ENCODE measurements at places on chromosomes 16 and 17. TPM values are rescaled to one million over a fixed set of nuclear protein-coding genes. Genes with fewer than 3 reads are reported as not detected.

DNA sequence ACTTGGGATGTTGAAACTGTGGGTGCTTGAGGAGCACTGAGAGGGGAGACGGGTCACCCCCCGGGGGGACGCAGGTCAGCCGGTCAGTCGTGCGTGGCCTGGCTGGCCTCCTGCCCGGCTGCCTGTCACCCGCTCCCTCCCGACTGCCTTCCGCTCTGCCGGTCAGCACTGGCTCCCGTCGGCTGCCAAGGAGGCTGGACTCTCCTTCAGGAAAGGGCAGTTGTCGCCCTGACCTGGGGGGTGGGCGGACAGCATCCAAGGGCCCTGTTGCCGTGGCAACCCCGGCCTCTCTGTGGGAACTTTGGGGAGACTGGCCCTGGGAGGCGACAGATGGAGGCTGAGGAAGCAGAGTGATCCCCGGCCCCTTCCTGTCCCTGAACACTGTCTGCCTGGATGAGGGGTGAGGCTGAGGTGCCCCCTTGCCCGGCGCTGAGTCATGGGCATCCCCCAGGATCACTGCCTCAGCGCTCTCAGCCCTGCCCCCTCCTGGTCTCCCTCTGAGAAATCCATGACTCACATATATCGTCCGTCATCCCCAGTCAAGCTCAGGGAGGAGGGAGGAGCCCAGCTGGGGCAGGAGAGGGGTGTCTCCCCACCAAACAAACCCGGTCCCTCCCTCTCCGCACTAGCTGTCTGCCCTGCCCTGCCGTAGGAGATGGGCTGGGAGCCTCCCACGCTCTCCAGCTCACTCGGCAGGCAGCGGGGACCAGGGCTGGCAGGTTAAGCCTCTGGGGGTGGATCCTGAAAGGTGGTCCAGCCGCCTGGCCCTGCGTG, at the start of gene ADGRG1:
Gene ADGRG1, plus strand, starts transcription at position 623 of the 774 bp plus-strand sequence. CDS start 21,658 bp downstream, outside the sequence.
- H3K4me1 ChIP-seq = no peaks in the 10 kb centered on the region
- no peak within 1 kb of the TSS for H3K27ac ChIP-seq
- DNase-seq = no peak
- H3K4me3 ChIP-seq = peak within 1 kb of the TSS; percentile 26
- no peaks in the 10 kb centered on the region for H3K36me3 ChIP-seq

Gene FOXC2
- total RNA-seq = not detected

- H3K36me3 ChIP-seq = no peaks in the 10 kb centered on the region
- no peaks in the 10 kb centered on the region for H3K27me3 ChIP-seq
- DNase-seq = no peak
- no peak overlapping the region for H3K27ac ChIP-seq
- no peaks in the 10 kb centered on the region for H3K4me1 ChIP-seq
Observed at GRCh38 chr17:51107778-51108177, 12.9 kb downstream of the SPAG9 start.

- DNase-seq = no peak
- no peaks in the 10 kb centered on the region for H3K36me3 ChIP-seq
- peak overlapping the region; percentile 65 for H3K27ac ChIP-seq
- H3K4me3 ChIP-seq = peak overlapping the region; percentile 83
- no peaks in the 10 kb centered on the region for H3K27me3 ChIP-seq
Observed at GRCh38 chr17:18362698-18363100, 651 bp downstream of the SHMT1 start.

DNA sequence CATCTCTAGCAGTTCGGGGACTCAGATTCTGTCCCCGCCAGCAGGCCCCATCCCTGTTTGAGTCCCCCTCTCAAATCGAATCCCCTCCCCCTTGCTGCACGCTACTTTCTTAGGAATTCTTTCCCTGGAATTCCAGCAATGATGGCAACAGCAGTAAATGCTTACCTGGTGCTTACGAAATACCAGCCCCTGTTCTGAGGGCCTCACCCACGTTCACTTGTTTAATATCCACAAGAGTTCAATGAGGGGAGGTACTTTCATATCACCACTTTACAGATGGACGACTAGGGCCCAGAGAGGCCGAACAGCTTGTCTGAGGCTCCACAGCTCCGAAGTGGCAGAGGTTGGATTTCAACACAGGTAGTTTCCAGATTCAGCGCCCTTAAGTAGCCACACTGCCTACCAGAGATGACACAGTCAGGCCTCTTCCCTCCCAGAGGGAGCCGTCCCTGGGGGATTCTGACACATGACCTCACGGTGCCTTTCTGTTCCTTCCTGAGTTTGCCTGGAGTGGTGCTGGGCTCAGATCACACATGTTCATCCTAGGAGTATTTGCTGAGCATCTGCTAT, 120.7 kb upstream of the GSE1 start:
- no peaks in the 10 kb centered on the region for H3K27me3 ChIP-seq
- no peak overlapping the region for H3K27ac ChIP-seq
- H3K4me3 ChIP-seq = no peak overlapping the region
- H3K4me1 ChIP-seq = no peaks in the 10 kb centered on the region

DNA sequence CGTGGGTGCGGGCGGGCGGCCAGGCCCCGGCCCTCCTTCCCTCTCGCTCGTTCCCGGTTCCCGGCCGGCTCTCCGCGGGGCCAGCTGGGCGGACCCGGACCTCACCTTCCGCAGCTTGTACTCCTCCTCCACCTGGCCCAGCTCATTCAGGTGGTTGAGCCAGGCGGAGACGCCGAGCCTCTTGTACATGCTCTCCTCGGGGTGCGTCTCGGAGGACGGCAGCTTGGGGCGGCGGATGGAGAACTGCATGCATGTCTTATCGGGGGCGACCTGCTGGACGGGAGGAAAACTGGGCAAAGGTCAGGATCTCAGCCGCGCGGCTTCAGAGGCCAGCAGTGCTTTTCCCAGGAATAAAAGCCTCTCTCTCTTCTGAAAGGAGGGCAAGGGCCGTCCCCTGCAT, 85.4 kb downstream of the TBC1D16 start:
- no peak for DNase-seq
- H3K27ac ChIP-seq = no peak overlapping the region
- no peaks in the 10 kb centered on the region for H3K4me1 ChIP-seq
- no peak overlapping the region for H3K4me3 ChIP-seq
- no peaks in the 10 kb centered on the region for H3K27me3 ChIP-seq

Gene TMEM132E
- 0.19 TPM for total RNA-seq

DNA sequence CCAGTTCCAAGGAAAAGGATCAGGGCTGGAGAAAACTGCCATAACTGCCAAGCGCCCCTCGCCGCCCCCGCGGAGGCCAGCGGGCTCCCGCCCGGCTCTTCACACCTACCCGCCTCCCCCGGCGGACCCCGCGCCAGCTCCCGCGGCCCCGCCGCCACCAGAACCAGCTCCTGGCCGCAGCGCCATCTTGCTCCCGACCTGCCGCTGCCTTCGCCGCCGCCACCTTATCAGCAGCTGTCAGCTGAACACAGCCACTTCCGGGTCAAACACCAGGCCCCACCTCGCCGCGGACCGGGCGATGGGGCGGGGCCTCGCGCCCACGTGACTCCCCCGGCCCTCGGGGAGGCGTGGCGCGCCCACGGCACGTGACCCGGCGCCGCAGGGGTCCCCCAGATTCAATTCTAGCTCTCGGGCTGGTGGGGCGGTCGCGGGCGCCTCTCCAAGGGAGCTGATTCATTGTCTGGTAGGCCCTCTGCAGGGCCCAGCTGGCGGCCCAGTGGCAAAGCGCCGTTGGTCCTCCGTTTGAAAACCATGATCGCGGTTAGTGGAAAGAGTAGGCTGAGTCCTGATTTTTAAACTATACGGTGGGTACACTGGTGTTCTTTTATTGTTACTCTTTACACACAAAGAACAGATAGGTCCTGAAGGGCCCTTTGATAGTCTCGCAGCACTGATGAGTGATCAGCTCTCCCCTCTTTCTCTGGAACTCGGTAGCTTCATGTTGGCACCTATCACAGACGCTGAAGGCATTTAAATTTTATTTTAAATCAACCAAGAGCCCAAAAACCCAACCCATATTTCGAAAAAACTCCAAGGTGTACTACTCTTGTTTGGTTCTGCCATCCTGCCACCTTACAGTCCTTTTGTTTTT, at the start of gene SYNRG:
Gene SYNRG, minus strand, starts transcription at position 249 of the 871 bp plus-strand sequence. Its CDS starts 63 bp downstream, at position 186.
- peak; percentile 92 for DNase-seq
- H3K4me1 ChIP-seq = peaks cover 32% of the 10 kb centered on the region
- peak within 1 kb of the TSS; percentile 58 for H3K4me3 ChIP-seq
- peak within 1 kb of the TSS; percentile 91 for H3K27ac ChIP-seq

GRCh38 chr17:82054351-82055022, 2.8 kb downstream of the GPS1 start:
- H3K4me1 ChIP-seq = peaks cover 18% of the 10 kb centered on the region
- no peaks in the 10 kb centered on the region for H3K36me3 ChIP-seq
- no peak for DNase-seq
- no peak overlapping the region for H3K27ac ChIP-seq
- no peak overlapping the region for H3K4me3 ChIP-seq
- no peaks in the 10 kb centered on the region for H3K27me3 ChIP-seq

Gene FXR2
- 25.2 TPM for total RNA-seq

Gene PDIA2
- total RNA-seq = 0.42 TPM

GRCh38 chr17:63600569-63601438, at the start of gene TACO1:
Gene TACO1 (plus strand): TSS chr17:63600895. CDS start chr17:63601084, 189 bp downstream.
- peaks cover 19% of the 10 kb centered on the region for H3K36me3 ChIP-seq
- H3K27me3 ChIP-seq = no peaks in the 10 kb centered on the region
- H3K4me3 ChIP-seq = peak within 1 kb of the TSS; percentile 68
- peaks cover 34% of the 10 kb centered on the region for H3K4me1 ChIP-seq

DNA sequence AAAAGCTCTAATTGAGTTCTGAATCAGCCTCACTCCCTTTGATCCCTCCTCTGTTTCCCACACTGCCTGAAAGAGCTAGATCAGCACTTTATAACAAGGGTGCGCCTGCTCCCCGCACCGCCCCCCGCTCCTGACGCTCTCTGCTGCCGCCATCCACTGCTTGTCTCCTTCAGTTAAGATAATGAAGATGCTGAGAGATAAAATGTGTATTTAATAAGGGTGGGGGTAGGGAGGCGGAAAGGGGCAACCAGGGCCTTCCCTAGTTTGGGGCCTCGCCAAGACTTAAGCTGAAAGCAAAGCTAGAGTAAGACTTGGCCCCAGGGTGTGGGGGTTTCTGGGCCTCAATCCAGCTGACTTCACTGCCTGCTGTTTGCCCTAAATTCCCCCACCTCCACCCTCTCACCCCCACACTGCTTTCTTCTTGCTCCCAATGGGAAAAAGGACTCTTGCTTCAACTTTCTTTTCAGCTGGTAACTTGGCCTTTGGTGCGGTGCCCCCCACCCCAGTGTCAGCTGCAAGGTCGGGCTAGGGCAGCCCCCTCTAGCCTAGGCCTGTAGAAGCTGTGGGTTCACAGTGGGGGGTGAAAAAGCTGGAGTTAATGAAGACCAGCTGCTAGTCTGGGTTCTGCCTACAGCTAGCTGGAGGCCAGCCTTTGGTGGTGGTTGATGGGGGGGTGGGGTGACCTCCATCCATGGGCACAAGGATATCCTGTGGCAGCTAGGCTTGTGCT, 1.8 kb upstream of the RARA start:
- no peak for DNase-seq
- no peak overlapping the region for H3K27ac ChIP-seq
- no peaks in the 10 kb centered on the region for H3K27me3 ChIP-seq
- no peak overlapping the region for H3K4me3 ChIP-seq

GRCh38 chr16:4293822-4294457, 21.1 kb upstream of the TFAP4 start:
- DNase-seq = no peak
- no peak overlapping the region for H3K4me3 ChIP-seq
- H3K27ac ChIP-seq = no peak overlapping the region
- H3K27me3 ChIP-seq = no peaks in the 10 kb centered on the region

Gene CPHXL2
- total RNA-seq = not detected

Gene ITGAD
- 0.24 TPM for total RNA-seq

Gene PIK3R6
- total RNA-seq = 0.43 TPM

Gene CBFA2T3
- 0.14 TPM for total RNA-seq

GRCh38 chr16:89150981-89151380, 20.6 kb upstream of the CDH15 start:
- no peak overlapping the region for H3K27ac ChIP-seq
- DNase-seq = no peak
- H3K4me1 ChIP-seq = no peaks in the 10 kb centered on the region
- H3K27me3 ChIP-seq = no peaks in the 10 kb centered on the region
- no peaks in the 10 kb centered on the region for H3K36me3 ChIP-seq

DNA sequence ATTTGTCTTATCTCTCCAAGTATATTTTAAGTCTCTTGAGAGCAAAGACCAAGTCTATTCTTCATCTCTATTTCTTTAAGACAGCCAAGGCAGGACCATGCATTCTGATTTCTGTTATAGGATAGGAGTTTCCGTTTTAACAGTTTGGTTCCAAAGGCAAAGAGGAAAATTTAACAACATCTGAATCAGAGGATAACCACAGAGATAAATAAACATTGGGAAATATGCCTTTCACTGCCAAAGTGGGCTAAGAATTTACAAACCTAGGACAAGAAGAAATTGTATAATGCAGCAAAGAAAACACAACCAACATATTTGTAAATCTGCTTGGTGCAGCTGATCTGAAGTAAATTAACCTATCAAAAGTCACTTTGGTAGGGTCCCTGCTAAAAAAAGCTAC, 37.7 kb downstream of the USP32 start:
- H3K27me3 ChIP-seq = no peaks in the 10 kb centered on the region
- H3K4me1 ChIP-seq = peaks cover 7% of the 10 kb centered on the region
- DNase-seq = no peak
- no peak overlapping the region for H3K27ac ChIP-seq
- H3K4me3 ChIP-seq = no peak overlapping the region
- no peaks in the 10 kb centered on the region for H3K36me3 ChIP-seq

Gene ZNF597
- 5.9 TPM for total RNA-seq

Data from naive thymus-derived CD4-positive, alpha-beta T cell (primary cell).